ENCODE measurements at places on chromosomes 16 and 17.
A peak's percentile ranks its signal among the peaks of the same experiment; 100 is the strongest.

DNA sequence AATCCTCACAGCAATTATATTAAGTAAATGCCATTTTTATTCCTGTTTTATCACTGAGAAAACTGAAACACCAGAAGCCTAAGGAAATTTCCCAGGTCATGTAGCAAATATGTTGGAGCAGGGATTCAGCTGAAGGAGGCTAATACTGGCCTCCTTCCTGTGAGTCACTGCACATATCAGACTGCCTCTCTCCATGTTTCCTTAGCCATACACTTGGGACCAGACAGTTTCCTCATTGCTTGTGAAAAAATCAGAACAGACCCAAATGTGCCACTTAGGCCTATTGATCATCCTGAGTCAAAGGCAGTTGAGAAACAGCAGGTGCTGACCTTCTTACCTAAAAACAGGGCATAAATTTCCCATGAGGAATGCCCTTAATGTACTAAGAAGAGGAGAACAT lies 18.9 kb upstream of the ELAC2 start:
- H3K4me1 ChIP-seq = no peaks in the 10 kb centered on the region
- DNase-seq = no peak
- no peaks in the 10 kb centered on the region for H3K36me3 ChIP-seq
- H3K27ac ChIP-seq = no peak overlapping the region
- H3K27me3 ChIP-seq = no peaks in the 10 kb centered on the region

GRCh38 chr17:31226950-31227349 lies 70.1 kb downstream of the OMG start:
- H3K36me3 ChIP-seq = peaks cover 15% of the 10 kb centered on the region
- H3K27ac ChIP-seq = no peak overlapping the region
- H3K4me1 ChIP-seq = no peaks in the 10 kb centered on the region
- H3K4me3 ChIP-seq = no peak overlapping the region

- DNase-seq = no peak
- H3K4me3 ChIP-seq = peak overlapping the region; percentile 73
- no peaks in the 10 kb centered on the region for H3K36me3 ChIP-seq
- H3K4me1 ChIP-seq = peaks cover 34% of the 10 kb centered on the region
- H3K27ac ChIP-seq = no peak overlapping the region
- H3K27me3 ChIP-seq = no peaks in the 10 kb centered on the region
Measured at GRCh38 chr16:88454523-88454947, 1.5 kb downstream of the ZFPM1 start.

- no peaks in the 10 kb centered on the region for H3K4me1 ChIP-seq
- H3K27me3 ChIP-seq = no peaks in the 10 kb centered on the region
- DNase-seq = no peak
- H3K27ac ChIP-seq = no peak overlapping the region
- H3K36me3 ChIP-seq = peaks cover 8% of the 10 kb centered on the region
Measured at GRCh38 chr17:19333736-19334290, 28.7 kb downstream of the B9D1 start.

GRCh38 chr16:1635070-1635469 lies 22.9 kb downstream of the CRAMP1 start:
- H3K36me3 ChIP-seq = peaks cover 47% of the 10 kb centered on the region
- no peak overlapping the region for H3K27ac ChIP-seq
- H3K4me3 ChIP-seq = no peak overlapping the region
- no peaks in the 10 kb centered on the region for H3K4me1 ChIP-seq
- no peaks in the 10 kb centered on the region for H3K27me3 ChIP-seq
- no peak for DNase-seq

DNA sequence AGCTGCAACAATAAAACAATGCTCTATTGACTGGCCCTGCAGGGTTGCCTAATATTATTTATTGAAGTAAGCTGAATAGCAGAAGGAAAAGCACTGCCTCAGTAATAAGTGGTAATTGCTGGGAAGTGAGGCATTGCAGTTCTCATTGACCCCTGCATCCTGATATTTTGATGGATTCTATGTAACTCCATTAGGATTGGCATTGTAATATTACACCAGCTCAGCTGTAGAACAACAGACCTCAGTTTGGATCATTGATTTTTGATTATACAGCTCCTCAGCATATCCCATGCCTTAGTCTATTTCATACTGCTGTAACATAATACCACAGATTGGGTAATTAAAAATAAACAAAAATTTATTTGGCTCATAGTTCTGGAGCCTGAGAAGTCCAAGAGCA lies 650.6 kb upstream of the SALL1 start:
- H3K27me3 ChIP-seq = no peaks in the 10 kb centered on the region
- H3K36me3 ChIP-seq = no peaks in the 10 kb centered on the region
- DNase-seq = no peak
- H3K4me3 ChIP-seq = no peak overlapping the region
- H3K27ac ChIP-seq = no peak overlapping the region

DNA sequence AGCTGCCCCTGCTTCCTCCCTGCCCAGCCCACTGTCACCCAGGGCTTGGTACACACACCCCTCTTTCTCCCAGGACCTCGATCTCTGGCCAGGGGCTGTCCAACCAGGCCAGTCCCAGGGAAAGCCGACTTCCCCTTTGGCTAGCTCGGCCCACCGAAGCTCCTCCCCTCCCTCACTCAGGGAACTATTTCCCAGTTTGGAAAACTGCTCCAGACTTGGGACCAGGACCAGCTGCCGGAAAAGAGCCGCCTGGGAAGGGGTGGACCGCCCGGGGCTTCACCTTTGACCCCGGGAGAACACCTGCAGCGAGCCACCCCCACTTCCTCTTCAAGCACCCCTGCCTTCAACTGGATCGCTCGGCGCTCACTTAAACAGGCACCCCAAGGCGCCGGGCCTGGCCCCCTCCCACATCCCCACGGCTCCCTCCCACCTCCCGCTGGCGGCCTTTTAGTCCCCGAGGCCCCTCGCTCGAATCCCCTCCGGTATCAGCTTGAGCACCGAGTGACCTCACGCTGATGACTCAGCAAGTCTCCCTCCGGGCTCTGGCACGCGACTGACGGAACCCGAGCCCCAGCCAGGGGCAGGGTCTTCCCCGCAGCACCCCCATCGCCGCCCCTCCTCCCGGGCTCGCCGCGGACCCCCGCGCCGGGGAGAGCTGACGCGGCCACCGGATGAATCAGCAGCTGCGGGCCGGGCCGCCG lies 934 bp downstream of the MAFG start:
- peak overlapping the region; percentile 82 for H3K4me3 ChIP-seq
- H3K36me3 ChIP-seq = peaks cover 10% of the 10 kb centered on the region
- DNase-seq = no peak

Data from thoracic aorta (tissue), 2 donors.